Memory B cell (primary cell): ENCODE measurements at places on chromosomes 7 and 10.

GRCh38 chr10:129740532-129741279, 223.4 kb downstream of the EBF3 start:
- no peak for DNase-seq

- no peak for DNase-seq
Observed at GRCh38 chr10:11224792-11225416, 207.2 kb downstream of the CELF2 start.

DNA sequence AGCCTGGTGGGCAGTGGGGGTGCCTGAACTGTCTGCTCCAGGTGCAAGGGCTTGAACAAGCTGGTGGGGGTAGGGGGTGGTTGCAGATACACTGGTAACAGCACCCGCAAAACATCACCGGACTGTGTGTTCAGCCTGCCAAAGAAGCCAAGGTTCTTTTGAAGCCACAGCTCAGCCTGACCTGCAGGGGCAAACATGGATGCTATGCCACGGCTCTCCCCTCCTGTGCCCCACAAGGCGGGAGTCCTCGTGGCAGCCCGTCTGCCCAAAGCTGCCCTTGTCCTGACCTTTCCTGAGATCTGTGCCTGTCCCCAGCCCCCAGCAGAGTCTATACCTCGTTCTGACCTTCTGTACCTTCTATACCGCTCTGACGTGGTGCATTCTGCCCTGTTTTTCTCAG, 285.7 kb downstream of the GLRX3 start:
- no peak for DNase-seq

- peak; percentile 54 for DNase-seq
Observed at GRCh38 chr10:6300106-6300783, 97.5 kb downstream of the PFKFB3 start.

GRCh38 chr10:77516575-77516974, 121.0 kb downstream of the KCNMA1 start:
- DNase-seq: no peak

GRCh38 chr10:124636271-124636995, 107.7 kb downstream of the FAM53B start:
- no peak for DNase-seq

DNA sequence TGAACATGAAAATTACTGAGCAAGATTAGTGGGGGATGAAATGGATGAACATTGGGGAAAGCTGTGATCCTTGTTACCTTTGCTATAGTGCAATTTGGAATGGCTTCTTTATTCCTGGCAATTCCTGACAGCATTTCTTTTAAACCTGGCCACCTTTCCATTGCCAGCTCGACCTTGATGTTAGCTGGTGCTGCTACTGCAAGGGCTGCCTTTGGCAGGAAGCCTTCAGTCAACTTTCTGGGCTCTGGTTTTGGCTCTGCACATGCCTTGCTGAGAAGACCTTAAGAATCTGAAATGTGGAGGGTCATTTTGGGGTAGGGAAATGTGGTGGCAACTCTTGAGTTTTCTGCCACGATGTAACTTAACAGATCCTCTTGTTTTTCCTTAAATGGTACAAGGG, 64.7 kb downstream of the KAT6B start:
- DNase-seq: no peak

GRCh38 chr10:70592746-70593512, 9.6 kb downstream of the PRF1 start:
- DNase-seq: no peak

- DNase-seq: no peak
Observed at GRCh38 chr7:11818281-11818680, 13.7 kb downstream of the THSD7A start.

DNA sequence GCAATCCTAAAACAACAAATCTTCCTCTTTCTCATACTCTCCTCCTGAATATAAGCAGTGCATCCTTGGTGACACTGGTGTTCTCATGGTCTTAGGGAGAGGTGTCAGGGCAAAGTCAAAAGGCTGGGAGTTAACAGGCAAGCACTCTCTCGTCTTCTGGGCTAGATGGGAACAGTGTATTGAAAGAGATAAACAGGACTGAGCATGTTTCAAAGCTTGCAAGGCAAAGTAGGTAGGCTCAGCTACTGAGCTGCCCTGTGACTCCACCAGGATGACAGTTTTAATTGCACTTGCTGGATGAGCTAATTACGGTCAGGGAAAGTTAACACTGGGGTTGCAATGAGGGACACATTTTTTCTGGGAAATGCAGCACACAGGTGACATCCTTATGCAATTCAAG, 554.9 kb upstream of the NRP1 start:
- DNase-seq: no peak

DNA sequence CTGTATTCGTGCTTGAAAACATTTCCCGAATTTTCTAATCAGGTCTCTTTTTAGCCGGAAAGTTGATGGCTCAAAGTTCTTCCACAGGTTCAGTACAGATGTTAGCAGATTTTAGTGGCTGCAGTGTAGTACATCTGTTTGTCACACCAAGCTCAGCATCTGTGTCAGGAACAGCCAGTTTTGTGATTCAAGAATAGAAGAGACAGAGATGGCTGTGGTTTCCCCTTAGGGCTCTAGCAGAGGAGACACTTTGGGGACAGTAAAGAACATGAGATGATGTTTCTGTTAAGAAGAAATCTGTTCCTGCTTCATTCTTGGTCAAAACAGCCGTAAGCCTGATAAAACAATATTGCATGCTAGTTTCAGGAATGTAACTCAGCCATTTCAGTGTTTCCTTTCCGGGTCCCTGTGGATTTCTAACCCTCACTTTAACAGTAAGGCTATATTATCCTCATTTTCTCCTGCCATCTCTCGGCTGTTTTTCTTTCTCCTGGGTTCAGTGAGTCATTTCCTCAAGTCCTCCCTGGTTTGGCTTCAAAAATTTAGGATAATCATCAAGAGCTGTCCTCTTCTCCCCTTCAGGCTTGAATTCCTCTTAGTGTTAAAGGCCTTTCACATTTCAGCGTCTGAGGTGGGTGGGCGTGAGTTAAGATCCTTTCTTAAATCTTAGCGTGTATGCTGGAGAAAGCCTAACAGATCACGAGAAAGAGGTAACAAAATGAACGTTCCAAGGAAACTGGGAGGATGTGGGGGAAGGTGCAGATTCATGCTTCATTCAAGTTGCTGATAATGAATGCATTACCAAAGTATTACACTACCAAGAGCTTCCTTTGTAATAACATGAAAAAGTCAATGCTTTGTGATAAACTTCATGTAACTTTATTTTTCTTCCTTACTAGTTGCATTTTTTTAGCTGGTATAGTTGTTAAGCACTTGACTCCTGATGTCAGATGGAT, 37.1 kb upstream of the BICC1 start:
- no peak for DNase-seq

DNA sequence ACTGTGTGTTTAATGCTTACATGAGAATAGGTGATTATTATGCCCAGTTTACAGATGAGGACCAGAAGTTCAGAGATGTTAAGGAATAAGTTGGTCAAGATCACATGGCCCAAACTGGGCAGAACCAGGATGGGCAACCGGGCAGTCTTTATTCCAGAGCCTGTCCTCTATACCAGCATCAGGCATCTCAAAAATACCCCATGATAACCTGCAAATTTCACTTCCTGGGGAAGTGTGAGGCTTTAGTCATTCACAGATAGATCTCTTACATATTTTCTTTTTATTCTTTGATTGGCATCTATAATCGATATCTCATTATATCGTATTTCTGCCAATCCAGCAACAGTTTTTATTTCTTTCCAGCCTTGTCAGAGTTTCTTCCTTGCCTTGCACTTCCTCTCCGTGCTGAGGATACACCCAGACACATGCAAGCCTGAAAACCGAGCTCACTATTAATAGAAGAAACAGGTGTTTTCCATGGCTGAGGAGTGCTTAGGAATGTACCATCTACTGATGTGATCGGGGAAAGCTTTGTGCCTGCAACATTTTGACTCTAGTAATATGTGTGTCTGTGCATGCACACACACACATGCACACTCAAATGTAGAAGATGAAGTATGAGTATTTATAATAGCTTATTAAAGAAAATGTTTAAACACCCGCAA, 82.4 kb downstream of the CREM start:
- no peak for DNase-seq

DNA sequence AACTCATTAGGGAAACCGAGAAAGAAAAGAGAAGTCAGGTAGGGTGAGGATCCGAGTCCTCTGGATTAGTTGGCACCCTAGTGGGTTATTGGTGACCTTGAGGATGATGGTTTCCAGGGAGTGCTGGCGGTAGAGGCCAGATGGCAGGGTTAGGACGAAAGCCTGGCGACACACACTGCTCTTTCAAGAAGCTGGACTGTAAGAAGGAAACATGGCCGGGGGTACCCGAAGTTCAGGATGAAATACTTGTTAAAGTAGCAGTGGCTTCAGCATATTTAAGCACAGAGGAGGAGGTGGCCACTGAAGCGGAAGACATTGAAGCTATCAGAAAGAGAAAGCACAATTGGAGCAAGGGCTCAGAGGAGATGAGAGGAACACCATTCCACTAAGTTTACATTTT, 224.6 kb downstream of the RELN start:
- DNase-seq: no peak

GRCh38 chr7:147400925-147401324, 1189.6 kb upstream of the C7orf33 start:
- DNase-seq: no peak

DNA sequence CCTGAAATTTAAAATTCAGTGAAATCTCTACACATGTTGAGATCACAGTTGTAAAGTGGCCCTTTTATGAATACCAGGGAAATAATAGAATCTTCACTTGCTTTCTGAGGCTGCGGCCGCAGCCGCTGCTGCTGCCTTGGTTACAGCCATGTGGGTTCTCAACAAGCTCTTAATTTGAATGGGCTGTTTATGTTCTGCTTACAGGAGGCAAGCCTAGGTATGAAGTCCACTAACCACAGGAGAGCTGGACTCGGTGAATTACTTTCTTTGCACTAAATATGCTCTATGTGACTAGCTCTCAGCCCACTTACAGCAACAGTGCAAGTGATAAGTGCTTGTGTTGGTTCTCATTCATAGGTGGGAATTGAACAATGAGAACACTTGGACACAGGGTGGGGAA, 410.8 kb downstream of the SFMBT2 start:
- DNase-seq: no peak

- DNase-seq: no peak
Observed at GRCh38 chr7:19144661-19145433, at the start of gene FERD3L. Gene FERD3L, minus strand, starts transcription at chr7:19145421. Its CDS starts 59 bp downstream, at chr7:19145362.

DNA sequence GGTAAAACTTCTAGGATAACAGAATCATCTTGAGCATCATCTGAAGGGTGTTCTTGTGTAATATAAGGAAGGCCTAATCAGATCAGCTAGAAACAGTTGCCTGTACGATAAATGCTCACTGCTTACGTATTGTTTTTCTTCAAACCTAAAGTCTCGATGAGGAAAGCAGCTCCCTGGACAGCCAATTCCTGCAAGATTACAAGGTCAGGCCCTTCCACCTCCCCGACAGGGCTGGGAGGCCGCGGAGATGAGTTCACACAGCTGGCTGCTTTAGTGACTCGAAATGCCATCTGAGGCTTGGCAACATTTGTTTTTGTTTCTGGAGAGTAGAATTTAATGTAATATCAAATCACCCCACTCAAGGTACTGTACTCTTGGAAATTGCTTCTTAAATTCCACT, 95.1 kb upstream of the PFKP start:
- no peak for DNase-seq

- no peak for DNase-seq
Observed at GRCh38 chr7:29140873-29141468, 5.4 kb downstream of the CPVL start.

DNA sequence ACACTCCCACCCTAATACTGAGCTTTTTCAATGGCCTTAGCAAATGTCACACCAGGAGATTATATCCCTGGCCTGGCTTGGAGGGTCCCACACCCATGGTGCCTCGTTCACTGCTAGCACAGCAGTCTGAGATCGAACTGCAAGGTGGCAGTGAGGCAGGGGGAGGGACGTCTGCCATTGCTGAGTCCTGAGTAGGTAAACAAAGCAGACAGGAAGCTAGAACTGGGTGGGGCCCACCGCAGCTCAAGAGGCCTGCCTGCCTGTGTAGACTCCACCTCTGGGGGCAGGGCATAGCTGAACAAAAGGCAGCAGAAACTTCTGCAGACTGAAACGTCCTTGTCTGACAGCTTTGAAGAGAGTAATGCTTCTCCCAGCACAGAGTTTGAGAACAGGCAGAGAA, 338.9 kb upstream of the MBL2 start:
- DNase-seq: no peak

- DNase-seq: no peak
Observed at GRCh38 chr10:103619424-103620351, 126.2 kb downstream of the NEURL1 start.

GRCh38 chr10:79347894-79348639, 798 bp downstream of the PPIF start:
- DNase-seq: peak; percentile 68

DNA sequence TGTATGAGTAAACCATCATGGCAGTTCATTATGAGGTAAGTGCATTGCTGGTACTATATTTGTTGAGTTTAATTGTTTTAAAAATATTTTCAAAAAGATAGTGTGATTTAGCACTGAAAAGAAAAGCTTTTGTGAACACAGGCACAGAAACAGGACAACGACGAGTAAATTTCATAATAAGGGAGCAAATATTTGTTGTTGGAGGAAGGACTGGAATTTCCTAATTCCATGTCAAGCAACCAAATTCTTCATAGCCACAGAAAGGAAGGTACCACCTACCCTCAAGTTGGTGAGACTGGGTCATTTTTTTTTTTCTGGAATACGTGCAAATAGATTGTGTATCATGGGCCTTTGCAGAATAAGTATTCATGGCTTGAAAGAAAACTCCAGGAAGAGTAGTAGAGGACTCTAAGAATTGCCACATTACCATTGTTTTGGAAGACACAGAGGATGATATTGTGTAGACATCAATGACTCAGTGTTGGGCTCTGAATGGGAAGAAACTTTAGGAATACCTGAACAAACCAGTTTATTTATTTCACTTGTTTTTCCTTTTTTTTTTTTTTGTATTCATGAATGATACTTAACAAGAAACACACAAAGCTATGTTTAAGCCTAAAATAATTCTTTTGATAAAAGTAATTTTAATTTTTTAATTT, 7.8 kb downstream of the UBE2D4 start:
- no peak for DNase-seq

- no peak for DNase-seq
Observed at GRCh38 chr10:91536733-91537132, 96.1 kb downstream of the PPP1R3C start.
